ENCODE measurements at places on chromosomes 12 and 14.

GRCh38 chr12:120194226-120194533, 335 bp downstream of the GCN1 start:
- DNase-seq = no peak

- no peak for DNase-seq
Measured at GRCh38 chr12:125131958-125132357, 66.7 kb downstream of the AACS start.

GRCh38 chr12:112480931-112481330, 62.2 kb downstream of the PTPN11 start:
- DNase-seq = no peak

GRCh38 chr12:114140576-114140975, 174.5 kb upstream of the RBM19 start:
- no peak for DNase-seq

DNA sequence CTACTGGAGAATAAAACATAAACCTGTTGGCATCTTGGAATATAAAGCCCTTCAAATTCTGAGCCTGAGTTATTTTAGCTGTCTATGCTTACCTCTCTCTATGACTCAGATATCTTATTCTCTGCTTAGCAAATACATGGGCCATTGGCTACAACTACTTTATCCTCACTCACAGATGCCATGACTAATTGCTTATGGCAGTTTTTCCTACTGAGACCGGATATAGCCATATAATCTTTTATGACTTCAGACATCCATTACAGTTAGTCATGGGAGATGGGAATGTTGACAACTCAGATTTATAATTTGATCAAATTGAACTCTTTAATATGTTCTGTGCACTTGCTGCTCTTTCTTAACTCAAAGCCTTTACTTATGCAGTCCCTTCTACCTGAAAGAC, 502.4 kb upstream of the ATP2B1 start:
- peak; percentile 78 for DNase-seq

- peak; percentile 99 for DNase-seq
Measured at GRCh38 chr12:48681710-48682532, at the start of gene KANSL2. Gene KANSL2 (minus strand): TSS chr12:48682238. CDS start chr12:48681632, 606 bp downstream.

DNA sequence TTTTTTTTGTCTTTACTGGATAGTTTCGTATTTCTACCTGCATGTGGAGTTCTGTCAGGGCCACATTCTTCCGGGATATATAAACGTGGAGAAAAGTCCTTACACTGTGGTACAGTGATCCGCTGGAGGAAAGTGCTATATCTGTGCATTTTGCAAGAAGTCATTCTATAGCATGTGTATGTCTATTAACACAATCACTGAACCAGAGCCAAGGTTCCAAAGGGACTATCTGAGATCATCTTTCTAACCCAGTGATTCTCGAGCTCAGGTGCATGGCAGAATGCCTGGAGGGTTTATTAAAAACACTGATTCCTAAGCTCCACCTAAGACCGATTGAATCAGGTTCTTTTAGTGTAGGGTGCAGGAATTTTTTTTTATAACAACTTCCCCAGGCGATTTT, 354.0 kb downstream of the NRXN3 start:
- DNase-seq = no peak

DNA sequence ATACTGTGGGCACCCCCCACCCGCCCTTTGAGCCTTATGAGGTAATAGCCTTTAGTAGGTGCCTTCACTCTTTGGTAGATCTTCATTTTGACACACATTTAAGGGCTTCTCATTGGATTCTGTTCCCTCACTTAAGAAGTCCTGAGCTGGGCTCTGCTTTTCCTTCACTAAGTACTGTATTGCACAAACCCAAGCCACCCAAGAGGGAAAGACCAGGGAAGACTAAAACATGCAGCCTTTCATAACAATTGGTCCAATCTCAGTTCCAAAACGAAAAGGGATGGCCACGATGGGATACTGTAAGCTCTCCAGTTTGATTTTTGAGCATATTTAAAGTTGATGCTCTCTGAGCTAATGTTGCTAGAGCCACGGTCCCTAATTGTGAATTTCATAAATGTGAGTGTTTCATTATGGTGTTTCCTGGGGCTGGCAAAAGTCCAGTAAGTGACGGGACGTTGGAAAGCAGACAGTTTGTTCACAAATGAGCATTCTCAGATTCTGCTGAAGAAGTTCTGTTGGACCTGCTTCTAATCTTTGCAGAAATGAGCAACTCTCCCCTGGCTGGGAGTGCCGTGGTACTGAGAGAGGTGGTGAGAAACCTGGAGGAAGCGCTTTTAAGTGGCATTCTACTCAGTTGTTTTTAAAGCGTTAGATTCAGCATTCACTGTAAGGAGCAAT, 9.4 kb downstream of the SSPN start:
- no peak for DNase-seq

GRCh38 chr14:102325791-102326345, 6.3 kb downstream of the ZNF839 start:
- no peak for DNase-seq

DNA sequence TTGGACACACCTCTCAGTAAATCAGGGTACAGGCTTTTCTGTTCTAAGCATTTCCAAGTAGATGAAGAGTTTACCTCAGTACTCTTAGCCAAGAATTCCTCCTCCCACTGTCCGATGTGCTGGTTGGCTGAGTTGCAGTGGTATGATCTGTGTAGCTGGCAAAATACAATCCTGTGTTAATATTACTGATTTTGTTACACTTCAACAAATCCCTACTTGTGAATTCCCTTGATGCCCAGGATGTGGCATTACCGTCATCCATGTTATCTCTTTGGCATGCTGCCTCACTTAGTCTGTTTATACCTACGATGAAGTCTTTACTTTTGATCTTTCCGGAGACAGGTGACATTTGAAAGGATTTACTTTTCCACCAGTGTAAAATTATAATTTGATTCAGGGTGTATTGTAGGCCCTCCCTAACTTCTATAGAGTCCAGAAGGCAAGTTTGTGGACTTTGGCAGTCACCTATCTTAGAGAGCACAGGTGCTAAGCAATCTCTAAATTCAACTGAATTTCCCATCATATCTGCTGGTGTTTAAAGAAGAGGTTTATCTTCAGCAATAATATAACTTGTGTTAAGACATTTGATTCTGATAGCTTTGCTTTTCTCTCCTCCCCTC, 10.1 kb downstream of the CCDC196 start:
- DNase-seq = no peak

GRCh38 chr12:53552361-53553327, 45.4 kb upstream of the NPFF start:
- DNase-seq = no peak

DNA sequence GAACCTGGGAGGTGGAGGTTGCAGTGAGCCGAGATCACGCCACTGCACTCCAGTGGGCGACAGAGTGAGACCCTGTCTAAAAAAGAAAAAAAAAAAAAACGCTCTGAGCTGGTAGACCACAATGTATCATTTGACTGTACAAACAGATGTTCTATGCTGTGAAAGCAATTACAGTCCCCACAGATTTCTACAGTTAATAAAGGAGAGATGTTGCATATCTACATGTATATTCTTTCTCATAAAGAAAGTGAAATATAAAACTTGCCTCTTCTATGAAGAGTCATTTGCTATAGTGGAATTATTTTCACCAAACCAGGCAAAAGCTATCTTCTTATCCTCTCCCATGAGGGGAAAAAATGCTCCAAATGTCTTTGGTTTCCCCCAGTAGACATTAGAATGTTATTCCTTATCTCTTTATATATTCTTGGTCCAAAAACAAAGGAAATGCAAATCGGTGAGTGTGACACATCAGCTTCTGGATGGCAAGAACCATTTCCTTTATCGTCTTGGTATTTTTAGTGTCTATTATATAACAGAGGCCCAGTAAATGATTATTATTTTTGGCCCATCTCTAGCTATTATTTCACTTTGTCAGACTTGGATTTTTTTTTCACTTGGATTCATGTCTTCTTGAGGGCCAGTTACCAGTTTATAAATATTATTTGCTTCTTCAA, 230.4 kb downstream of the SSPN start:
- peak; percentile 13 for DNase-seq

GRCh38 chr12:32897687-32898573, 1.4 kb upstream of the PKP2 start:
- DNase-seq = no peak

- DNase-seq = no peak
Measured at GRCh38 chr12:31931796-31932715, 27.2 kb upstream of the RESF1 start.
